ENCODE measurements at places on chromosomes 2 and 18. TPM values are rescaled to one million over a fixed set of nuclear protein-coding genes. Genes with fewer than 3 reads are reported as not detected.

PROKR1 gene
- total RNA-seq: not detected

MBP gene
- 60.0 TPM for total RNA-seq

ONECUT2 gene
- 0.02 TPM for total RNA-seq

RIT2 gene
- total RNA-seq: not detected

CD8A gene
- total RNA-seq: 1.7 TPM

VSNL1 gene
- total RNA-seq: not detected

LRATD1 gene
- total RNA-seq: not detected

SLC25A12 gene
- 33.3 TPM for total RNA-seq

PDCD1 gene
- total RNA-seq: 25.4 TPM

APOB gene
- not detected for total RNA-seq

TMEM163 gene
- not detected for total RNA-seq

GALNT5 gene
- 0.10 TPM for total RNA-seq

SOWAHC gene
- 1.0 TPM for total RNA-seq

SAG gene
- total RNA-seq: not detected

HAAO gene
- 1.4 TPM for total RNA-seq

EHD3 gene
- 0.48 TPM for total RNA-seq

NEUROD1 gene
- total RNA-seq: not detected

AKAIN1 gene
- not detected for total RNA-seq

AGXT gene
- total RNA-seq: not detected

SEH1L gene
- 108 TPM for total RNA-seq

POTEI gene
- total RNA-seq: not detected

LYG1 gene
- 0.91 TPM for total RNA-seq

GAREM1 gene
- not detected for total RNA-seq

MGAT4A gene
- 59.1 TPM for total RNA-seq

CCDC150 gene
- total RNA-seq: 23.3 TPM

TMEM127 gene
- total RNA-seq: 16.5 TPM

FBXO48 gene
- total RNA-seq: 1.9 TPM

SETBP1 gene
- 2.7 TPM for total RNA-seq

CCDC195 gene
- not detected for total RNA-seq

UGT1A9 gene
- not detected for total RNA-seq

RAB17 gene
- total RNA-seq: not detected

LIPG gene
- 0.11 TPM for total RNA-seq

OSR1 gene
- total RNA-seq: not detected

DSG1 gene
- total RNA-seq: not detected

ZNF2 gene
- total RNA-seq: 3.9 TPM

BUB1 gene
- total RNA-seq: 94.7 TPM

UCN gene
- 3.6 TPM for total RNA-seq

LRP1B gene
- not detected for total RNA-seq
